Renal cortical epithelial cell (primary cell): ENCODE measurements at places on chromosomes 12 and 14. TPM values are rescaled to one million over a fixed set of nuclear protein-coding genes. Genes with fewer than 3 reads are reported as not detected.
A peak's percentile ranks its signal among the peaks of the same experiment; 100 is the strongest.

Gene CCDC196
- total RNA-seq: not detected in 2 replicates

Gene IAPP
- total RNA-seq: not detected in 2 replicates

Gene KCNJ8
- 0.89 and 2.1 TPM in 2 replicates for total RNA-seq

Gene HELB
- 4.5 and 8.9 TPM in 2 replicates for total RNA-seq

Gene OTX2
- not detected in 2 replicates for total RNA-seq

Gene HPD
- total RNA-seq: 2.1 TPM in 2 replicates

Gene KCNH3
- total RNA-seq: 4.3 TPM in 1 of 2 replicates, not detected in the other

Gene CRIP1
- 0.87 and 12.2 TPM in 2 replicates for total RNA-seq

Gene IL23A
- total RNA-seq: 1.7 and 25.2 TPM in 2 replicates

Gene NPFF
- not detected in 2 replicates for total RNA-seq

DNA sequence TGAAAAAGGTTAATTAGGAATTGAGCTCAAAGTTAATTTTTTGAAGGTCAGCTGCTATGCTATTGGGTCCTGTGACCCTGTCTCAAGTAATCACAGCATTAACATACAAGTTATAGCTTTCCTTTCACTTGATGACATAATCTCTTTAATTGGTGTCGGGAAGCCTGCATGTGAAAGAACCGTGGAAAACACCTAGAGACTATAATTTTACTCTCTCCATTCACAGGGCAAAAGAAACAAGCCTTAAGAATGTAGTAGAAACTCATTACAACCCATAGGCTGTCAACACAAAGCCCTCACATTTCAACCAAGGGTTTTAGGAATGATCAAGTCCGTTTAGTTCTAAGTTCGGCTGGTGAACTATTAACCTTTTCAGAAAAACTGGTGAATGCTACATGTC is 104.4 kb downstream of the PPM1A start:
- DNase-seq: no peak

- DNase-seq: no peak
Measured at GRCh38 chr12:54798651-54799050, 55.7 kb upstream of the MUCL1 start.

GRCh38 chr14:92516966-92517506 is 3.5 kb downstream of the RIN3 start:
- no peak for DNase-seq

- DNase-seq: no peak
Measured at GRCh38 chr12:92921877-92922276, 7.2 kb downstream of the EEA1 start.

GRCh38 chr14:75126121-75126544 is 715 bp downstream of the NEK9 start:
- no peak for DNase-seq

GRCh38 chr14:59632381-59632780 is 55.8 kb upstream of the CCDC175 start:
- DNase-seq: peak; percentile 13

GRCh38 chr12:107263980-107264379 is 170.6 kb upstream of the CRY1 start:
- no peak for DNase-seq

DNA sequence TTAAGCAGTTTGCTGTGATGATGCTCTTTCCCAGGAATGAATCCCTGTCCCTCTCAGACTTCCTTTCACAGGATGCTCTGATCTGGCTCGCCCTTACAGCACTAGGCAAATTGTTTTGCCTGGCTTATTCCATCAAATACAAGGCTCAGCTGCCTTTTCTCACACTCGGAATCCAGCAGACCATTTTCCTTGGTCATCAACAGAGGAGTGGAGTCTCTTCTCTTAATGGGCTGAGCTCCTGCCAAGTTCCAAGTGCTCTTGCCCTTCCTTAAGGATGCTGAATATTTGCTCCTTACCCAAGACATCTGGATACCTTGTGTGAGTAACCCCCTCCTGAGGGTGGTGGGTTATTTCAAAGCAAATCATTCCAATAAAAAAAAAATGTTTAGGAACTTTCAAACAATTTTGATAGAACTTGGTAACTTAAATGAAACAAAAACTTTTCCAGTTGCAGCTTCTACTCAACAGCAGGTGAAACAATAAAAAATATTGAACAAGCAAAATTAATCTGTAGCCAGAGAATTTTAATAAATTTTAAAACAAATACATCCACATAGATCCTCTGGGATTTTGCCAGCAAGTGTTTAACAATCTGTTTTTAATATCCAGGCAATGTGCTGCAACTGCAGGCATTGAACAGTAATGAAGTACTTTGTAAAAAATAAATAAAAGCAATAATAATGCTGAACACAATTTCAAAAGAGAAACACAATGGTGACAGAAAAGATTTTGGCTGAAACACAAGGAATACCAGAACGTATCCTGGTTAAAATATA is 264.0 kb upstream of the FAR2 start:
- DNase-seq: no peak

DNA sequence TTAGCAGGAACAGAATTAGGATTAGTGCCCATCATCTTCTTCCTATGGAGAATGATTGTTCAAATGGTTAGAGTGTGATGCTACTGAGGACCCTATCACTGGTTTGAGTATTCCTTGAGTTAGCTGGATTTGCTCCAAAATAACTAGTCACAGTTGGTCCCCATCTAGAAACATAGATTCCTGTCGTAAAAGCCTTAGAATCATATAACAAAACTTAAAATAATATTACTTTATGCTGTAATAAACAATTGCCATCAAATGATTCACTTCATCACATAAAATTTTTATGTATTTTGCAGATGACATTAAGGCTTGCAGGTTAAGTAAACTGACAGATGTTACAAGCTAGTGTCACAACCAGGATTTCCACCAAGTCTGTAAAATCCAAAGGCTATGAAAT is 209.8 kb downstream of the CCER1 start:
- no peak for DNase-seq

DNA sequence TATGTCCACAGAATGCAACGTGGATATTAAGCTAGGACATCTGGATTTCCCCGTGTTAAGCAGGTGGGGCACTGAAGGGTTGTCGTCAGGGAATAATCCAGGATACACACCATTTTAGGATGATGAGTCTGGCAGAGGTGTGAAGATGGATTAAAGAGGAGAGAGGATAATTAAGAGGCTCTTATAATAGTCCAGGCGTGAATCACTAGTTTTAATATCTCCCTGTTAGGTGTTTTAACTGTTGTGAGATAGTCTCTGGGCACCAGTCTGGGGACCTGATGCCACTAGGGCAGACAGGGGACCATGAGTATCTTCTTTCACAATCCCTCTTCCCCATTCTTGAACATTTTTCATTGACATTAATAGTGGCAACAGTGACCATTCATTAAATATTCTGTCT is 216.7 kb downstream of the TBX5 start:
- no peak for DNase-seq

DNA sequence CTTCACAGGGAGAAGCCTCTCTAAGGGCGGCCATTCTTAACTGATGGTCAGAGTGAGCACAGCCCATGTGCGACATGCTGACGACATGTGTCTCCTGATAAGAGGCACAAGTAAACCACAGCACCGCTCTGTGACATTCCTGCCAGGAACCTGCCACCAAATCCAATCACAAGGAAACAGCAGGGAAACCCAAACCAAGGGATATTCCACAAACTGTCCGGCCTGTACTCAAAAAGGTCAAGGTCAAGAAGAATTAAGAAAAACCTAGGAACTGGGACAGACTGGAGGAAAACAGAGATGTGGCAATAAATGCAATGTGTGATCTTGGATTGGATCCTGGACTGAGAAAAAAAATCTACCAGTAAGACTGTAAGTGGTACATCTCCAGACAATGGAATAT is 91.9 kb downstream of the SYNE3 start:
- DNase-seq: no peak

DNA sequence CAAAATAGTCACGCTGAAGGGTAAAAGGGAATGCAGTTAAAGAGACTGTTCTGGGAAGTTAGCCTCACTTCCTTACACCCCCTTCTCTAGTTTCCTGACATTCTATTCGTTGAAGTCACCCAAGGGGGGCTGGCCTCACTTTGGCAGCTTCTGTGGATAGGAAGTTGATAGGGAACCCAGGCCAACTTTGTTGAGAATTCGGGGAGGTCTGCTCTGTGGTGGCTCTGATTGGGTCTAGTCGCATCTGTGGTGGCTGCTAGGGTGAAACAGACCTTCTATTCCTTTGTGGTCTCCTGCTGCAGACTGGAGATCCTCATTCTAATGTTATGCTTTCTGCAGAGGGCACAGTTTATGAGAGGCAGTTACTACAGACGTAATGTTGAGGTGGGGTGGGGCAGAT is 28.8 kb upstream of the GZMB start:
- DNase-seq: no peak

GRCh38 chr14:89491711-89492381 is 74.8 kb upstream of the FOXN3 start:
- DNase-seq: no peak

GRCh38 chr12:30796313-30796780 is 41.6 kb upstream of the CAPRIN2 start:
- DNase-seq: no peak

GRCh38 chr14:91872517-91873470 is 5.5 kb upstream of the TC2N start:
- peak; percentile 70 for DNase-seq

GRCh38 chr12:62103748-62104147 is 156.5 kb upstream of the USP15 start:
- DNase-seq: peak; percentile 4

DNA sequence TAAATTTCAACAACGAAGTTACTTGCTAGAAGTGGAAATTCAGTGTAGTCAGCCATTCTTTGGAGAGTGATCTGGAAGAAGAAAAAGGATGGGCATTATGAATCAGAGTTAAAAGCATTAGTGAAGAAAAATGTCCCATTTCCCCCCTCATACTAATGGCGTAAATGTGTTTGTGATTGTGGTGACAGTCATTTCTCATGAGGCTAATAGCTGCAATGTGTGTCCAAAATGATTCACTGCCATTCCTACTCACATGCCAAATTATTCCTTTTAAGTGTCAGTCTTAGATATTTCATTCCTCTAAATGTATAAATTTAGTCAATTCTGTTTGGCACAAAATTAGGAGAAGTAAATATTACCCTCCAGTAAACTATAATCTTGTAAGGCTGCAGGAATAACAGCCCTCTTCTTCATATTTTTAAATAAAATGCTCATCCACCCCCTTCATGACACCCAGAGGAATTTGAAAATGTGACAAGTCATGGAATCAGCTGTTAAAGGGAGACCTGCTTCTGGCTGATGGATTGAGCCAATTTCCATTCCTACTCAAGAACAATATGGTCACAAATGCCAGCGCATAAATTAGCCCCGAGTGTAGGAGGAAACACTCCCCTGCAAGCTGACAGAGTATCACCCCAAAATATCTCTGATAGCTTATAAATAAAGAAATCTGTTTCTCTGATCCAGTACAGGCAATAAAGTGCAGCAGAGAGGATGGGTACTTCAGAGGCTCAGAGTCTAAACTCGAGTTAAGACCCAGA is 912.3 kb upstream of the SEL1L start:
- no peak for DNase-seq

DNA sequence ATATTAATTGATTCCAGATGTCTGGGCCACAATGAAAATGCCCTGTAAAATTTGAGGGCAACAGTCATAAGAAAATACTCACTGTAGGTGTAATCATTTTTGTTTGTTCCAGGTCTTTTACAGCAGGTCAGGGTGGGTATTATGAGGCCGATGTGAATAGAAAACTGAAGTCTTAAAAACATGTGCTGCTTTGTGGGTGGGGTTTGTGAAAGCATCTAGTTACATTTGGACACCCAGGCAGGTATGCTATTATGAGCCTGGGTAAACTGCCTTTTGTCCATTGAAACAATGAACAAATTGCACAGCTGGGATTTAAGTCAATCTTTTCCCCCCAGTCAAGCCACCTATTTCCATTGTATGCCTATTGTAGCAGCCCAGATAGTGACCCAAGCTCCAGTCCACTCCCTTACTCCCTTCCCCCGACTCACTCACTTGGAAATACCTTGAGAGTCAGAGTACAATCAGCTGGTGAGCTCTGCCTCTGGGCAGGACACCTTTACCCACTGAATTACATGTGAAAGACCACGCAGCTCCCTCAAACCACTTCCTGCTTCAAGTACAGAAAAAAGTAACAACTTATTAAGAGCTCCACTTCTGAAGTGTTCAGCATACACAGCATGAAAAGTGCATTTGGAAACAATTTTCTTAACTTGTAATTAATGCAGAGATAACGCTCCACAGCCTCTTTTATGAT is 1.8 kb downstream of the IGF1 start:
- peak; percentile 33 for DNase-seq

DNA sequence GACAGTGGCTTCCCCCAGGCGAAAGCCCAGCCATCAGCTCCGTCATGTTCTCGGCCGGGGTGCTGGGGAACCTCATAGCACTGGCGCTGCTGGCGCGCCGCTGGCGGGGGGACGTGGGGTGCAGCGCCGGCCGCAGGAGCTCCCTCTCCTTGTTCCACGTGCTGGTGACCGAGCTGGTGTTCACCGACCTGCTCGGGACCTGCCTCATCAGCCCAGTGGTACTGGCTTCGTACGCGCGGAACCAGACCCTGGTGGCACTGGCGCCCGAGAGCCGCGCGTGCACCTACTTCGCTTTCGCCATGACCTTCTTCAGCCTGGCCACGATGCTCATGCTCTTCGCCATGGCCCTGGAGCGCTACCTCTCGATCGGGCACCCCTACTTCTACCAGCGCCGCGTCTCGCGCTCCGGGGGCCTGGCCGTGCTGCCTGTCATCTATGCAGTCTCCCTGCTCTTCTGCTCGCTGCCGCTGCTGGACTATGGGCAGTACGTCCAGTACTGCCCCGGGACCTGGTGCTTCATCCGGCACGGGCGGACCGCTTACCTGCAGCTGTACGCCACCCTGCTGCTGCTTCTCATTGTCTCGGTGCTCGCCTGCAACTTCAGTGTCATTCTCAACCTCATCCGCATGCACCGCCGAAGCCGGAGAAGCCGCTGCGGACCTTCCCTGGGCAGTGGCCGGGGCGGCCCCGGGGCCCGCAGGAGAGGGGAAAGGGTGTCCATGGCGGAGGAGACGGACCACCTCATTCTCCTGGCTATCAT is 663 bp downstream of the PTGER2 start:
- DNase-seq: no peak

GRCh38 chr14:73237219-73237785 is at the start of gene PAPLN:
PAPLN (plus strand) TSS chr14:73237506; CDS start chr14:73239779, 2,273 bp downstream.
- DNase-seq: peak; percentile 52

- DNase-seq: peak; percentile 5
Measured at GRCh38 chr14:45136399-45136798, 669 bp downstream of the FANCM start.

DNA sequence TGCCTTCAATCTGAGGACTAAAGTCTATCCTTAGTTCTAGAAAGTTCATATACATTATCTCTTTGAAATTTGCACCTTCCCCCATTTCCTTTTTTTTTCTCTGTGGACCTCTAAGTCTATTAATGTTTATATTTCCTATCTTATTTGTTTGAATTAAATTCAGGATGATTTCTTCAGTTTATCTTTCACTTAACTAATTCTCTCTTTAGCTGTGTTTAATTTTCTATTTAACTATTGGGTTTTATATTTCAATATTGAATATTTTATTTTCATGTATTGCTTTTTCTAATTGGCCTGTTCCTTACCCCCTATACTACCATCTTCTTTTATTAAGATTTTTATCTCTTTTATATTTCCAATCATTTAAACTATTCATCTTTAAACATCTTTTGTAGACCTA is 9.5 kb downstream of the PLEKHG3 start:
- DNase-seq: no peak

- DNase-seq: no peak
Measured at GRCh38 chr14:56751471-56751870, 58.8 kb downstream of the OTX2 start.
